ENCODE measurements at places on chromosomes 1 and 21.

DNA sequence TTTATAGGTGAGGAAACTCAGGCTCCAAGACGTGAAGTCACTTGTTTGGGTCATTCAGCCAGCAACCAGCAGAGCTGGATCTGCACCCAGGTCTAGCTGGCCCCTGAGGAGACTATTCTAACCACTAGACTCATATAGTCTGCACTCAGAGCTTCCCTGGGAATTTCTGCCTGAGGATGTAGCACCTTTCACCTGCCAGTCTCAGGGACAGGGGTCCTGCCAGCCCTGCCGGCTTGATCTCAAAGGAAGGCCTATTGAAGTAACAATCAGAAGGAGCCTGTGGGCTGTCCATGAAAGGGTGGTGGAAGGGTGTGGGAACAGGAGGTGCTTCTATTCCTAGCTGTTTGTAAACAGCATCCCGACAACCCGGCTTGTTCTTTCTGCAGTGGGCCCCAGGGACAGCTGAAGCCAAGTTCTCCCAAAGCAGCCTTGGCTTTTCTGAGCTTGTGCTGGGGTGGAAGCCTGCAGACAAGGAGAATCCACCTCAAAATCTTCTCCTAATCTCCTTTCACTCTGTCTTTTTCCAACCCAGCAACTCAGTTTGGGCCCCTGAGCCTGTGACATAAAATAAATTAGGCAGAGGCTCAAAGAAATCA, 7.8 kb downstream of the LMOD1 start:
- DNase-seq, result no peak

- DNase-seq, result no peak
These were observed 1.2 kb downstream of the MIER1 start for GRCh38 chr1:66925944-66926343.

DNA sequence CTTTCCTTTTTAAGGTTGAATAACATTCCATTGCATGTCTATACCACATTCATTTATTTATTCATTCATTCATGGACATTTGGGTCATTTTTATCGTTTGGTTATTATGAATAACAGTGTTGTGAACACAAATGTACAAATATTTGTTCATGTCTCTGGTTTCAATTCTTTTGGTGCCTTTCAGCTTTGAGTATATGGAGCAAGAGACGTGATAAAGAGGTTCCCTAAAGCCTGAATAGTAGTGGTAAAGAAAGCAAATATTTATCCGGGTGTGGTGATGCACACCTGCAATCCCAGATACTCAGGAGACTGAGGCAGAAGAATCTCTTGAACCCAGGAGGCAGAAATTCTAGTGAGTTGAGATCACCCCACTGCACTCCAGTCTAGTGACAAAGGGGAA, 5.3 kb upstream of the RLF start:
- no peak for DNase-seq

- DNase-seq, result no peak
These were observed 67.6 kb upstream of the HMCN1 start for GRCh38 chr1:185666582-185666981.

- no peak for DNase-seq
These were observed 55.5 kb downstream of the TGFBR3 start for GRCh38 chr1:91830242-91831131.

GRCh38 chr1:234413990-234414389, 40.7 kb downstream of the COA6 start:
- no peak for DNase-seq

- DNase-seq, result no peak
These were observed 6.6 kb upstream of the C2CD2 start for GRCh38 chr21:41960386-41960785.

DNA sequence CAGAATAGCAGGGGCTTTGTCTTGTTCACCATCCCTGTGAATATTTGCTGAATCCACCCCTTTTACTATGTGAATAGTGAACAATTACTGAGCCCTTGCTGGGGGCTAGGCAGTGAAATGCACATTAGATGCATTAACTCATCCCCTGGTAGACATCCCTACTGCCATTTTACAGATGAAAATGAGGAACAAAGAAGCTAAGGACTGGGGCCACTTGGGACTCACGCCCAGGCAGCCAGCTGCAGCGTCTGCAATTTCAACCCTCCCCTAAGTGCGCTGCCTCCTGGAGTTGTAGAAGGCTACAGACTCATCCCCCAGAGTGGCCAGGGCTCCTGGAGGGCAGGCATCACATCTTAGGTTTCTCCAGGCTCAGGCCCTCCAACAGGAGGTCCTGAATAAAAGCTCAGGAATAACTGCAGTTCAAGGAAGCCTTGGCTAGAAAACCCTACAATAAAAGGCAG, 31.6 kb downstream of the CAPZB start:
- DNase-seq, result no peak

DNA sequence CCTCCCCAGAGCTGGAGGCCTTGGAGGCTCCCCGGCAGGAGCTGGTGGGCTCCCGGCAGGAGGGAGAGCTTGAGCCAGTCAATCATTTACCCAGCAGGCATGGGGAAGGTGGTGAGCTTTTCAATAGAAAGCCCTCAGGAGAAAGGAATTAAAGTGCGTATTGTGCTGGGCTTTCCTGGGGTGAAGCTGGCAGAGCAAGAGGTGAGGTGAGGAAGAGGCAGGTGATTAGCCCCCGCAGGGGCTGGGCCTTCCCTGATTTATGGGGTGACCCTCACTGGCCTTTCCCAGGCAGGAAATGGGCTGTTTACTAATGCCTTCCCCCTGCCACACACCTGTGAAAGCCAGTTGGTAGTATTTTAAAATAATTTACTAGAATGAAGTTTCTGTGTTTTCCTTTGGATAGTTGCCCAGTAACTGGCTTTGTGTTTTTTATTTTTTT, 25.8 kb downstream of the CLDN14 start:
- no peak for DNase-seq

GRCh38 chr1:247077876-247078257, 744 bp downstream of the ZNF670 start:
- no peak for DNase-seq

DNA sequence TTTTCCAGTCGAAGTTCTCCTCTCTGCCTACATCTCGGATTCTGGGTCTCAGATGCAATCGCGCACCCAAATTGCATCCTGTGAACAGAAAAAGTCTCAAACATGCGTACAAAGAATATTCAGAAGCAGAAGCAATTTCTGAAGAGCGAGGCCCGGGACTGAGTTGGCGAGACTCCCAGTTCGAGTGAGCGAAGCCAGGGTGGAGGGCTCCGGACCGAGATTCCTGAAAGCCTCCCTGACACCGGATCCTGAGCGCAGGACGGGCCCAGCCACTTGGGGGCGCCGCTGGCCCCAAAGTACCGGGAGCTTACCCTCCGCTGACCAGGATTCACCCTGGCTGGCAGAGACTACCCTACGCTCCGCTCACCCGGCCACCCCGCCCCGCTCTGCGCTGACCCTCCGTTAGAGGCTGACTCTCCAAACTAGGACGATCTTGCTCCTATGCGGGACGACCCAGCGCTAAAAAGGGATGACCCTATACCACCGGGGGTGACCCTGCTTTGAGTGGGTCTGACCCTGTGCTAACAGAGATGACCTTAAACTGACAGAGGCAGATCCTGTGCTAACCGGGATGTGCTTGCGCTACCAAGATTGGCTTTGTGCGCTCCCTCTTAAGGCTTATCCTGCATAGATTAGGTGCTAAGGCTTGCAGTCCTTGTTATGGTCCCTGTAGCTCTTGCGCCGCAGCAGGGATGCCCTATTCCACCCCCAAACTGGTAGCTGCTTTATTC, 12.1 kb downstream of the FOXD2 start:
- DNase-seq, result no peak

GRCh38 chr1:1402072-1402900, 3.2 kb upstream of the CCNL2 start:
- peak; percentile 28 for DNase-seq

DNA sequence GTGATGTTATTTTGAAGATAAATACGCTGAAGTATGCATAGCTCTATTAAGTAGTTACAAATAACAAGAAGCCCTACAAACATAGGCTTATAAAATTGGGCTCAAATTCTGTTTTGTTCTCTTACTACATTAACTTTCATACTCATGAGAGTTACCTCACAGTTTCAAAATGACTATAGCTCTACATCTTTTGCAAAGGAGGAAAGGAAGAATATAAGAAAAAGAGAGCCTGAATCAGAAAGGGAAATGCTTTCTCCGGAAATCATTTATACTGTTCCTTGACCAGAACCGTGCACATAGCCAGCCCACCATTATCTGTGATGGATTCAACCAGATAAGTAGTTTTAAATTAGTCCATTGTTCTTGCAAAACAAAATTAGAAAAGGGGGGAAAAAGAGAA, 1252.1 kb downstream of the NCAM2 start:
- DNase-seq, result no peak

GRCh38 chr1:243726806-243727502, 123.1 kb downstream of the AKT3 start:
- DNase-seq, result no peak

DNA sequence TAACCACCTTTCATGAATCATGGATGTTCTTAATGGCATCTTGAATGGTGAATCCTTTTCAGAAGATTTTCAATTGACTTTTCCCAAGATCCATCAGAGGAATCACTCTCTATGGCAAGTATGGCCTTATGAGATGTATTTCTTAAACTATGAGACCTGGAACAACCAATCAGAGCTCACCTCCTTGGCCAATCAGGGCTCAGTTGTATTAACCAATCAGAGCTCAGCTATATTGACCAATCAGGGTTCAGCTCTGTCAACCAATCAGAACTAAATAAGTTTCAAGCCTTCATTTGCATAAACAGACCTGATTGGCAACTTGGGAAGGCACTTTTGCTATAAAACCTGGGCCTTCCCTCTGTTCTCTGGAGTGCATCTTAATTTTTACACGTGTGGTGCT, 13.6 kb upstream of the FAM3B start:
- DNase-seq, result no peak

- DNase-seq, result no peak
These were observed 13.3 kb upstream of the GNL2 start for GRCh38 chr1:37609002-37609401.

DNA sequence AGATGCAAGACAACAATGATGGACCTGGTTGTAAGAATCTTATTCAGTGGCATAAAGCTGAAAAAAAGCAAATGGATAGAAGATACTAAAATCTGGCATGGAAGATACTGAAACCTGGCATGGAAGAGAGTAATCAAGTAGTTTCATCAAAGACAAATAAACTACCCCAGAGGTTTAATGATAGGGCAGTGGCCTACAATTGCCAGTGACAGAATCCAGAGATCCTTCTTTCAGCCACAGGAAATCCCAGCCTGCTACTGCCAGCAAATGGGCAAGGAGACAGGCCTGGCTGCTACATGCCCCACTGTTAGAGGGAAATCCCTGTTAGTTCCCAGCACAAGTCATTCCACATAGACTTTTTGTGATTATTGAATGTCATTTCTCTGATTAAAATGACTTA, 409.4 kb downstream of the VAV3 start:
- no peak for DNase-seq

- no peak for DNase-seq
These were observed 13.8 kb downstream of the SLC35E2B start for GRCh38 chr1:1678581-1679380.

DNA sequence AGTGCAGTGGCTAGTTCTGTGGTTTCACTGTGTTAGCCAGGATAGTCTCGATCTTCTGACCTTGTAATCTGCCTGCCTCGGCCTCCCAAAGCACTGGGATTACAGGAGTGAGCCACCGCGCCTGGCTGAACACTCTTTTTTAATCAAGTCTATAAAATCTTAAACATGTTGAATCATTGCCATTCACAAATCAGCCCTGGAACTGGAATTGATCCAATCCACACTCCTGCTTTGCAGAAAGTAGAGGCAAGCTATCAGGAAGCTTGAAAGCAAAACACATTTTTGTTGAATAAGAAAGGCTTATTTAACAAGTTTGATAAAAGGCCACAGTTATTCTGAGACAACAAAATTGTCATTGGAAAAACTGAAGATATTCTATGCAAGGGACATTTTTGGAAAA, 18.3 kb upstream of the EFHD2 start:
- no peak for DNase-seq

DNA sequence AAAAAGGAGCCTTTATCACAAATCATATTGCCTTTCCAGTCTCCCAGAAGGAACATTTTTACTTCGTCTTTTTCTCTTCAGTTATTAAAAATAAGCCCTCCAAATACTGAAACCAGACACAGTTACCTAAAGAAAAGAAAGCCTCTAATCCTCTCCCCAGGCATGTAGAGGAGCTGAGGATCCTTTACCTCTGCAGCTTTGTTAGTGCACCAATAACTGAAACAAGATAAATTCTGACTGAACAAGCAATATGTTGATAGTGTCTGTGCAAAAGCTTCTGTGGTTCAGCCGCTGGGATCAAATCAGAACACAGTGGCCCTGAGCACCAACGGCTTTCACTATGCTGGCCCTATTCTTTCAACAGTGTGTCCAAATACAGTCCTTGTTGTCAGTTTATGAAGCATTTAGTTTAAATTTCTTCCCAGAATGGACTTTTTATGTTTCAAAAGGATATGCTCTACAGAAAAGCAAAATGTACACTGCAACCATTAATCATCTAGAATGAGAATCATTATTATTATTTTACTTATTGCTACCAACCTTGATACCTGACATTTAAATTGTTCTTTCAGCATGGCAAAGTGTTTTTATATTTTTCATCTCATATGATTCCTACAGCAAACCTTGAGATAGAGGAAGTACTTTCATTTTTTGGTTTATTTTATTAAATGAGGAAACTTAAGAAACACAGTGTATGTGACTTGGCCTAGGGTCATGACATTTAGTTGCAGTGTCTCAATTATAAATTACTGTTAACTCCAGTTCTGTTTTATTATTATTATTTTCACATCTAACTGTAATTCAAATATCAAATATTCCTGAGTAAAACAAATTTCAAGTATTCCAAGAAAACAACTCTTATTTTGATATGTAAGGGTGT, 217.9 kb downstream of the NEGR1 start:
- DNase-seq, result no peak

DNA sequence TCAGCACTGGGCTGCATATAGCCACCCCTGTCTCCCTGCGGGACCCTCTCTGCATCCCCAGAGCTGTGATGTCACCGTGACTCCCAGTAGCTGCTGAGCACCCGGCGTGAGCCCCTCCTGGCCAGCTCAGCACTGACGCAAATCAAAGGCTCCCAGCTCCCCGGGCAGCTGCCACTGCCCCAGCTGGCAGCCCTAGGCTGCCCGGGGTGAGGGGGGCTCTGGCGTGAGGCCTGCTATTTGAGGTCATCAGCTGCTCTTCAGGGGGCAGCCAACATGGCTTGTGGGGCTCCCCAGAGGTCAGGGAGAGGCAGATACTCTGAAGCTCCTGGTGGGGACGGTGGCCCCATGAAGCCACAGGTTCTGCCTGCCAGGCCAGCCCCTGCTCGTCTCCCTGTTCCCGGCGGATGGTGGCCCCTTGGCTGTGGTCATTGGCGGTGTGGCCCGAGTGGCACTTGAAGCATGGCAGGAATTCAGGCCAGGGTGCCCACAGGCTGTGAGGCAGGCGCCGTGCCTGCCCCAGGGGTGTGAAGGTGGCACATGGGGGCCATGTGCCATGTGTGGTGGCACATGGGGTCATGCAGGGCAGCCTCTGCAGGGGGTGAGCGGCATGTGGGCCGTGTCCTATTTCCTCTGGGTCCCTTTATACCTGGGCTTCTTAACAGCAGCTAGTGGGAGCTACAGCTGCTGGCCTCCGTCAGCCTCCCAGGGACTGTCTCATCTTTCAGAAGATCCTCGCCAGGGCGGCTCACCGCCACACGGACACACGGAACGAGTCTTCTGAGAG, 85.4 kb downstream of the SIK1 start:
- no peak for DNase-seq
